Stimulated activated CD4-positive, alpha-beta T cell treated with anti-CD3 and anti-CD28 coated beads, Interleukin-12 subunit alpha, Interleukin-12 subunit beta, amount 100 ng/mL, for 48 hours (primary cell): ENCODE measurements at places on chromosomes 12 and 14.

- no peak for DNase-seq
Measured at GRCh38 chr14:80979951-80980350, 24.5 kb downstream of the TSHR start.

- DNase-seq, result no peak
Measured at GRCh38 chr12:121117226-121117777, 15.4 kb upstream of the P2RX7 start.

GRCh38 chr14:100706200-100706599 lies 20.5 kb upstream of the DLK1 start:
- DNase-seq, result no peak

DNA sequence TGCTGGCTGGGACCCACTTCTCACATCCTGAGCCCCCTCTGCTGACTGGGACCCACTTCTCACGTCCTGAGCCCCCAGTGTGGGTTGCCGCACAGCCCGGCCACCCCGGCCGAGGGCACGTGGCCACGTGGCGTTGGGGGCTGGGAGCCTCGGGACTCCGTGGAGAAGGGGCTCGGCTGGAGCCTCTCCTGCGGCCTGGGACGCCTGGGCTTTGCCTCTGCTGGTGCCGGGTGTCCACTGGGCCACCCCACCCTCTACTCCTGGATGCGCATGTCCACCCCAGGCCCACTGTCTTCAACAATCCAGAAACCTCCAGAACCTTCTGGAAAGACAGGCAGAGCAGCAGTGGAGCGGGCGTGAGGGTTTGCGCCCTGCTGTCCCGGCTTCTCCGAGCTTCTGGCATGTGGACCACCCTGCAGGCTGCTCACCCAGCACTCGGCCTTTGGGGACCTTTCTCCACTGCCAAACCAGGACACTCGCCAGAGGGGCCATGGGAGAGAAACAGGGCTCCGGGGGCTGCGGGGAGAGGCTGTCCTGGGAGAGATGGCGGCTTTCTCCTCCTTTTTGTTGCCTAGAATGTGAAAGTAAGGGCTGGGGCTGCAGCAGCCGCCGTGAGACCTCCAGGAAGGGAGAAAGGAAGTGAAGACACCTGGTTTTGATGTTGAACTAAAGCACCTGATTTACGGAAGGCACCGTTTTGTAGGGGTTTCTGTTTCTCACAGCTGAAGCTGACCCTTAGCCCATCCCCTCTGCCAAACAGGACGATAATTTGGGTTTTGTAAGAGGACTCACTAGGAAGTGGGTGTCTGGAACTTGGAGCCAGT lies 30.0 kb downstream of the NOC4L start:
- DNase-seq, result no peak

DNA sequence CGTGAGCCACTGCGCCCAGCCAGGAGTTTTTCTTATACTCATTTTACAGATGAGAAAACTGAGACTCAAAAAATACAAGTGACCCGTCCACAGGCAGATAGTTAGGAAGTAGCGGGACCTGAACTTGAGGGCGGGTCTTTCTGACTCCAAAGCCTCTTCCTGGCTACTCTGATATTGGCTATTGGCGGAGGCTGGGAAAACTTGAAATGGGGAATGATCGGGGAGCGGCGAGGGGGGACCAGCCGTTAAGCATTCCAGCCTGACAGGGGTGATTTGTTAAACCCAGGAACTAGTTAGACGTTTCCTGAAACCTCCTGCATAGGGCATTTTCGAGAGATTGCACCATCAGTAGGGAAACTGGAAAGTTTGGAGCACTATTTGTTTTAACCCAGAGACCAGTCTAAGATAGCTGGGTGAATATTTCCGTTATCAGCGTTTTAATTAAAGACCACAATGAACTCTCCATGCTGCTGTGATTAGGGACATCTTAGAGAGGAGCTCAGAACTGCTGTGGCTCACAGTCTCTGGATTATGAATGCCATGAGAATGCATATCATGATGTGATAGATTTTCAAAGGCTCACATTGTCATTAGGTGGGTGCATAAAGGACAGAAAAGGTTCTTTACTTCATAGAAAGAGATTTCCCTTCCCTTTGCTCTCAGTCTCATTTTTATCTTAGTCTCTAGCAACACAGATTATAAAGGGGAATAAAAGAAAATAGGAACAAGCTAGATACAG lies 2.5 kb downstream of the NR1H4 start:
- no peak for DNase-seq

GRCh38 chr14:64520699-64521098 lies 16.1 kb downstream of the ZBTB1 start:
- DNase-seq, result no peak

DNA sequence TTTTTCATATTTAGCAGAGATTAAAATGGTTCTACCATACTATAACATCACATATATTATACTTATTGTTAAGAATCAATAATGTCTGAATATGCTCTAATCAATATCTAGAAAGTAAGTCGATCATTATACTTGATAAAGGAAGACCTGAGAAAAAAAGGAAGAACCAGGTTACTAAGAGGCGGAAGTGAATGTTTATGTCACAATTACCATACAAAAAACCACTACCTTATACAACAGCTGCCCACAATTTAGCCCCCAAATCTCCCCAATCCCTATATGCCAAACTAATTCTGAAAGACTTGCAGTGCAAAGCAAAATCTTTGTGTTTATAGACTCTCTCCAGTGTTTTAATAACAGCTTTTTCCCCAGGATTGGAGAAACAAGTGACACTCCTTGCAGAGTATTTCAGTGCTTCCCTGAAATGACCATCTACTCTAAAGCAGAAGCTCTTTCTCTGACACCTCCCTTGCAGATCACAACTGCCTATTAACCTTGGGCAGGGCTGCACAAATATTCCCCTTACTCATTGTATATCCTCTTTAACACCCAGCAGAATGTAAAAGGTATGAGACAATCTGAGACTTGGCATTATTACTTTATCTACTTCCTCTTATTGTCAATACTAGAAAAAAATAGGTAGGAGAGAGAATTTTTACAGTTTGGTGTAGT lies 12.7 kb upstream of the SLC2A3 start:
- DNase-seq, result no peak

- DNase-seq, result no peak
Measured at GRCh38 chr14:75578102-75578785, at the start of gene FLVCR2. Gene FLVCR2, plus strand, starts transcription at chr14:75578620. Its CDS starts 353 bp downstream, at chr14:75578973.

DNA sequence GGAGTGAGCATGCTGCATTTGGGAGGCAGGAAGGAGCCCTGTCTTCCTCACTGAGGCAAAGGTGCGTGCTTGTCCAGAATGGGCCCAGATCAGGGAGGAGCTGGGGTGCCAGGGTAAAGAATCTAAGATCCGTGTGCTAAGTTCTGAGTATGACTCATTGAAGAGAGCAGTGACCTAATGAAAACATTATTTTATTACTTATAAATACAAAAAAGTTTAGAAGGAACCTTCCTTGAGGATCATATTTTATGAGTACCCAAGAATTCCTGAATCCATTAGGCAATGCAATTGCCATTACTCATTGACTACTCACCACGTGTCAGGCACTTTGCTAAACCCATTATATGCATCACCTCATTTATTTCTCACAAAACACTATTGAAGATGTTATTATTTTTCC lies 264.7 kb downstream of the EGLN3 start:
- DNase-seq, result no peak

DNA sequence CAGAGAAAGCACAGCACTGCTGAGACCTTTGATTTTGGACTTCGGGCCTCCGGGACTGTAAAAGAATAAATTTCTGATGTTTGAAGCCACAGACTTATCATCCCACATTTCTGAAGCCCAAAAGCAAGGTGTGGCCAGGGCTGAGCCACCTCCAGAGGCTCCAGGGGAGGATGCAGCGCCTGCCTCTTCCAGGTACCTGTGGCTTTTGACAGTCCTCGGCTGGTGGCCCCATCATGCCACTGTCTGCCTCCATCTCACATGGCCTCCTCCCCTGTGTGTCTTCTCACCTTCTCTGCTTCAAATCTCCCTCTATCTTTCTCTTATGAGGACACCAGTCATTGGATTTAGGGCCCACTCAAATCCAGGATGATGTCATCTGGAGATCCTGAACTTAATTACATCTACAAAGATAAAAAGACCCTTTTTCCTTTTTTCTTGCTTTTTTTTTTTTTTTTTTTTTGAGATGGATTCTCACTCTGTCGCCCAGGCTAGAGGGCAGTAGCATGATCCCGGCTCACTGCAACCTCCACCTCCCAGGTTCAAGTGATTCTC lies 15.4 kb downstream of the GSC start:
- DNase-seq, result no peak

GRCh38 chr14:72999316-72999715 lies 27.6 kb downstream of the ZFYVE1 start:
- DNase-seq, result no peak

DNA sequence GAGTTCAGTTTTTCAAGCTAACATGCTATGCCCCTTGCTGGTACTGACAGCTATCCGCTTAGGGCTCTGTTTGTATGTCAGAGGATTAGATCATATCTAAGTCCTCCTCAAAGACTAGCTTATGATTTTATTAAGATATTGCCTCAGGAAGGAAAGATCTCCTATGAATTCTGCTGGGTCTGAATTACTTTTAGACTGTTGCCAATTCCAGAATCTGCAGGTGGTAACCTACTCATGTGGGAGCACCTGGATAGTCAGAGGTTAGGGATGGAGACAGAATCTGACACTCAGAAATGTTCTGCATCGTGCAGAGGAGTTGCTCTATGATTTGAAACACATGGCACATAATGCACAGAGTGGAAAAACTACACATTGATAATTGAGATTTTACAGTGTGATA lies 843.4 kb downstream of the SLC6A15 start:
- no peak for DNase-seq
